ENCODE measurements at places on chromosomes 12 and 14. TPM values are rescaled to one million over a fixed set of nuclear protein-coding genes. Genes with fewer than 3 reads are reported as not detected.

DNA sequence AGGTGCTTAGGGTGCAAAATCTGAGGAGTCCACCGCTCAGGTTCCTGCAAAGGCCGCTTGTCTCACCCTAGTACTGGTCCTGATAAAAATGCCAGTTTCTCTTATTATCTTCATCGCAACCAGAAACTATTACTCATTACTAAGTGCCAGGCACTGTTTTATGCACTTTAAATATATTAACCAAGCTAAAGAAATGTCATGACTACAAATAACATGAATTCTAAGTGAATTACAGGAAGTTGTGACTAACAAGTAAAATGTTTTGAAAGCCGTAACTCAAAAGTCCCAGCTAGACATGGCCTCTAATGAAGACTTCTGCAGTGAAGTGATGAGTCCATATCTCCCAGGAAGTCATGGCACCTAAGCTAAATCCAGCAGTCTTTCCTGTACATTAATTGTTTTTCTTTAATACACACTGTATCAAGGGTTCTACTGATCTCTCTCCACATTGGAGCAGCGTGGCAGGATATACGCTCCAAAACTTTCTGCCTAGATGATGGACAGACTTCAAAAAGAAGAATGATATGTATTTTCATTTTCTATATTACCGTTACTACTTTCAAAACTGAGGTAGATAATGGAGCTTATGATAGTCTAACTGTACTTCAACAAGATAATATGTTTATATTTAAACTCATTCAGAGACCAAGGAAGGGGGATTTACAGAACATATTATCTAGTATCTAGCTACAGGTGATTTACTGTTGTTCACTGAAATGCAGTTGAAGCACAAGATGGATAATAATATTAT, 117.3 kb upstream of the ARID2 start:
- no peak for DNase-seq

DNA sequence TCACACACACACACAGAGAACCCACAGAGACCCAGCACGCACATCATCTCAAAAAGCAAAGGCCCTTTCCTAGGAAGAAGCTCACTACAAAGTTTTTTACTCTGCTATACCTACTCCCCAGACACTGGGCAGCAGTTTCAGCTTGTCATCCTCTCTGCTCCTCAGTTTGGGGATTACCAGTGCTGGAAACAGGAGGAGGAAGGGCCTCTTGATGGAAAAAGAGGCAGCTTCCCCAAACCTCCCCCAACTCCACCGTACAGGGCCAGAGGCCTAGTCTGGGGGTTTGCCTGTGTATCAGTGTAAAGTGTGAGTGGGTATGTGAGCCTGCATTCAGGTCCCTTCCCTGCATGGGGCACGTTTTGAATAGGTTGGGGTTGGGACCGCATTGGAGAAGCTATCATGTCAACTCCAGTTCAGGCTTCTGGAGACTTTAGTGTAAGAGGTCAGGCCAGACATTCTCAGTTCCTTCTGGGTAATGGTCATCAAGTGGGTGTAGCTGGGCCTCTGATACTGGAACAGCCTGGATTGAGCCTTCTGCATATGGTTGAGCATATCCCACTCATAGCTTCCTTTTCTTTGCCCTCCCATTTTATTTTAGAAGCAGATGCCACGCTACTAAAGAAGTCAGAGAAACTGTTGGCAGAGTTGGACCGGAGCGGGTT, 1.2 kb downstream of the REM2 start:
- DNase-seq = no peak

DNA sequence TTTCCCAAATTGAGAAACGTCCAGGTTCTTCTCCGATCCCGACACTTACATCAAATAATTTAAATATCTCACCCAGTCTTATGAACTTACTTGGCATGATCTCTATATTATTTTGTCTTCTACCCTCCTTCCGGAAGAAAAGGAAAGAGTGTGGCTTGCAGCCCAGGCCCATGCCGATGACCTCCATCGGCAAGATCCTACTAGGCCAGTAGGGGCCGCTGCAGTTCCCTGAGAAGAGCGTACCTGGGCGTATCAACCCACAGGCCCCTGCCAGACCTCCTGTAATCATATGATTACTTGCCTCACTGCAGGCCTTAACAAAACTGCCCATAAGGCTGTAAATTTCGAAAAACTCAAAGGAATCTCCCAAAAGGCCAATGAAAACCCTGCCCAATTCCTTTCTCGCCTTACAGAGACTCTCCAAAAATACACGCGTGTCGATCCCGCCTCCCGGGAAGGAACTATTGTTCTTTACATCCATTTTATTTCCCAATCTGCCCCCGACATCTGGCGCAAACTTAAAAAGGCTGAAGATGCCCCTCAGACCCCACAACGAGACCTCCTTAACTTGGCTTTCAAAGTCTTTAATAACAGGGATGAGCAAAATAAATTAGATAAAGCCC, 69.6 kb downstream of the MOK start:
- no peak for DNase-seq

Gene WIF1
- not detected for total RNA-seq

Gene JPH4
- 1.4 TPM for total RNA-seq

- DNase-seq = no peak
Observed at GRCh38 chr14:63543826-63544406, 739 bp upstream of the PPP2R5E start.

GRCh38 chr14:105171004-105171673, 2.6 kb upstream of the JAG2 start:
- DNase-seq = no peak

DNA sequence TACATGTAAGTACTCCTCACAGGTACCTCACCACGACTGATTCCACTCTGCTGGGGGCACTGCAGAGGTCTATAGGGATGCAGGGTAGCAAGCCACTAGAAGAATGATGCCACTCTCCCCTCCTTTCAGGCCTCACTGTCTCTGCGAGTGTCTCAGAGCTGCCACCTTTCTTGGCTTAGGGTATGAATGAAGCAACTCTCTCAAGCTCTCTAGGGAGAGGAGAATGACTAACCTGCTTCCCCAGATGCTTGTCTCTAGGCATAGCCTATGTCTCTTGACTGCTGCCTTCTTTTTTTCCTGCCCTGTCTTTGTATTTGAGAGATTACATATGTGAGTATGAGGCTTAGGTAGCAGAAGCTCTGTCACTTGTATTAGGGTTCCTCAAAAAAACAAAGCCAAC, 566.5 kb upstream of the ATP2B1 start:
- no peak for DNase-seq

- no peak for DNase-seq
Observed at GRCh38 chr12:125406131-125406530, 340.9 kb downstream of the AACS start.

Gene CAMKK2
- total RNA-seq = 23.9 TPM

Gene REM2
- total RNA-seq = 0.34 TPM

- no peak for DNase-seq
Observed at GRCh38 chr14:92728759-92729364, 19.6 kb downstream of the LGMN start.

- DNase-seq = no peak
Observed at GRCh38 chr14:39266525-39266870, 32.8 kb downstream of the MIA2 start.

GRCh38 chr12:26286186-26286585, 90.8 kb downstream of the SSPN start:
- DNase-seq = no peak

DNA sequence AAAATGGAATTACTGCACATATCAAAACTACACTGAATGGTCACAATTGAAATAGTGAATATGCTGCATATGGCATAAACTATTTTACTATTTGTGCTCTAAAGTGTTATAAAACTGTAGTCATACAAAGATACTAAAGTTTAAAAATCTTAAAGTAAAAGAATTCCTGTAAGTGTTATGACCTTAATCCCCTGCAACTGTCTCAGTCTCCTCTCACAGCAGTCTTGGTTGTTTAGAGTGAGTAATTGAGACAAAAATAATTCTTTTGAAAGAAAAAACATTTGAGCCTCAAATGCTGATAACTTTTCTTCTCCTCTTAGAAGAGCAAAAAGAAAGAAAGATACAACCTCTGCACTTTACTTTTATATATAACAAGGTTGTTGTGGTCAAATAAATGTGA, 99.9 kb downstream of the SYT1 start:
- no peak for DNase-seq

Gene FRMD6
- total RNA-seq = 36.8 TPM

GRCh38 chr12:124994437-124994975, 1.1 kb downstream of the BRI3BP start:
- DNase-seq = no peak

DNA sequence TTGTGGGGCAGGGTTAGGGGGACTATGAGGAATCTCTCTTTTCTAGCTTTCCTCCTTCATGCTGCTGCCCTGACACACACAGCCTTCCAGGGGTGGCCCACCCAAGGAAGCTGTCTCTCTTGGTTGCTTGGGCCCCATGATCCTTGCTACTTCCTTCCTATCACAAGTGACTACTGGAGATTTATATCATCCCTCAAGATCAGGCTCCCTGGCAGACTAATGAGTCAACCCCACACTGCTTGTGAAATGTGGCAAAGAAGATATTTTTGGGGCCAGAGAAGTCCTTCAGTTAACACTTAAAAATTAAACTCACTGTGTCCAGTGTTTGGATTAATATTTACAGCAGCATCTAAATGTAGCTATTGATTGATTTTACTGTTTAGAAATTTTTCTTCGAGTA, 1.5 kb downstream of the OR4E1 start:
- DNase-seq = no peak

GRCh38 chr12:125100551-125101434, 35.6 kb downstream of the AACS start:
- DNase-seq = no peak

DNA sequence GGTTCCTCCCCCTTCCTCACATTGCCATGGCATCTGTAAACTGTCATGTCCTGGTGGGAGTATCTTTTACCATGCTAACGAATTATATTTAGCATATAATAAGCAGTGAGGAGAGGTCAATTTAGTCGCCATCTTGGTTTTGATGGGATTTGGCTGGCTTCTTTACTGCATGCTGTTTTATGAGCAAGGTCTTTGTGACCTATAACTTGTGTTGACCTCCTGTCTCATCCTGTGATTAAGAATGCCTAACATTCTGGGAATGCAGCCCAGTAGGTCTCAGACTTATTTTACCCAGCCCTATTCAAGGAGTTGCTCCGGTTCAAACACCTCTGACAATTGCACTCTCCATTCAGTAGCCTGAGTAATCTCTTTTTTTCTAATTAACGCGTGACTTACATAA, 2.1 kb upstream of the EIF4B start:
- no peak for DNase-seq

- no peak for DNase-seq
Observed at GRCh38 chr12:48061938-48062719, 43.8 kb downstream of the SENP1 start.

DNA sequence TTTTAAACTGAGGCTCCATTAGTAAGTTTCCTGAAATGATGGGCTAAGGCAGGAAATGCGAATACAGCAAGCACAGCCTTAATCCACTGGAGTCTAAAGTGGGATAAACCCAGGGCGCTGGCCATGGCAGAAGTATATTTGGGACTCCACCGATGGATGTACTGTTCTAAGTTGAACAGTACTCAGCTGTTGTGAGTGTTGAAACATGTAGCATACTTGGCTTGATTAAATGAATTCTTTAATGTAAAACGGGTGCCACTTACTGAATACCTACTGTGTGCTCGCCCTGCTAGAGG, 996 bp downstream of the SSPN start:
- DNase-seq = no peak

Gene TMEM119
- 12.2 TPM for total RNA-seq

DNA sequence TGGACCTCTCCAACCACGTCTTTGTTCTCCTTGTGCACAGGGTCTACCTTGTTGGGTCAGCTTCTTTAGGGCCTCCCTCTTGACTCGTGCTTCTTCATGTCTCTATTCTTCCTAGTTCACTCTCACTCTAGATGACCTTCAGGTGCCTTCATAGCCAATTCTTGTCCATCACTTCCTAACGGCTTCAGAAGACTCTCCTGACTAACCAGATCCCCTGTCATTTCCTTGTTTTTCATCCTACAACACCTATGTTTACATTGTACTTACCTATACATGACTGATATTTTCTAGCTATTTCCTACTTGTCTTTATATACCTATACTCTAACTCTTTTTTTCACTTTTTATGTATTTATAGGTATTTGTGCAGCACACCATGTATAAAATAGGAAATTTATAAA, 117.1 kb downstream of the RPS6KA5 start:
- DNase-seq = no peak
